Activated T-cell treated with anti-CD3 and anti-CD28 coated beads, Interleukin-2, amount 50 U/mL, for 72 hours (primary cell): ENCODE measurements at places on chromosomes 3 and 15.

- no peaks in the 10 kb centered on the region for H3K36me3 ChIP-seq
- no peaks in the 10 kb centered on the region for H3K4me1 ChIP-seq
- no peak for DNase-seq
- no peak overlapping the region for H3K4me3 ChIP-seq
- H3K27ac ChIP-seq, result no peak overlapping the region
Measured at GRCh38 chr3:113275929-113276750, 64.8 kb downstream of the BOC start.

GRCh38 chr15:91068436-91068835 lies 31.6 kb upstream of the SV2B start:
- no peaks in the 10 kb centered on the region for H3K4me1 ChIP-seq
- peaks cover 15% of the 10 kb centered on the region for H3K27me3 ChIP-seq
- peaks cover 3% of the 10 kb centered on the region for H3K36me3 ChIP-seq
- H3K4me3 ChIP-seq, result no peak overlapping the region

- peaks cover 53% of the 10 kb centered on the region for H3K4me1 ChIP-seq
- peak overlapping the region; percentile 52 for H3K27ac ChIP-seq
- peaks cover 16% of the 10 kb centered on the region for H3K36me3 ChIP-seq
- H3K27me3 ChIP-seq, result no peaks in the 10 kb centered on the region
- no peak for DNase-seq
- peak overlapping the region; percentile 94 for H3K4me3 ChIP-seq
Measured at GRCh38 chr15:68278595-68279405, 1.3 kb downstream of the FEM1B start.

DNA sequence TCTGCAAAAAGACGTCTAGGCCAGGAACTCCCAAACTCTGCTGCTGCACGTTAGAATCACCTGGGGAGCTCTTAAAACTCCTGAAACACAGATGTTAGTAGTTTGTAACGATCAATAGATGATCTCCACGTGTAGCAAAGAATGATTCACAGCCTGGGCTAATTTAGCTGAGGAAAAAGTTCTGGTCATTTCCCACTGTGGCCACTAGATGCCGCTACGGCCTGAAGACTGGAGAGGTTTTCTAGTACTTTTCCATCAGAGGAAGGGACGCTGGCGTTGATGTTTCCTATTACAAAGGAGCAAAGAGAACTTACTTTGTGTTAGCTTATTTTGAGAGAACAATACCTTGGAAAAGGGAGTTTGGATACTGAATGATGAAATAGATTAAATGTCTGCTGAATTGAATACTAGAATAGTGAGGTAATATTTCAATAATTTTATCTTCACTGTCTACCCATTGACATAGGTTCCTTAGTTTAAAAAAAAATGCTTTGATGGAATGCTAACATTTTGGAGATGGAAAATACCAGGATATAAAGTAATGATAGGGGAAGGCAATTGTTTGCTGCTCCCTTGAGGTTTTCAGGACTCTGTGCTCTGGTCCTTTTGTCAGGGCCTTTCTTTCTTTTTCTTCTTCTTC lies 159.1 kb downstream of the P3H2 start:
- peaks cover 18% of the 10 kb centered on the region for H3K27me3 ChIP-seq
- no peak overlapping the region for H3K27ac ChIP-seq
- no peaks in the 10 kb centered on the region for H3K36me3 ChIP-seq
- DNase-seq, result peak; percentile 76

DNA sequence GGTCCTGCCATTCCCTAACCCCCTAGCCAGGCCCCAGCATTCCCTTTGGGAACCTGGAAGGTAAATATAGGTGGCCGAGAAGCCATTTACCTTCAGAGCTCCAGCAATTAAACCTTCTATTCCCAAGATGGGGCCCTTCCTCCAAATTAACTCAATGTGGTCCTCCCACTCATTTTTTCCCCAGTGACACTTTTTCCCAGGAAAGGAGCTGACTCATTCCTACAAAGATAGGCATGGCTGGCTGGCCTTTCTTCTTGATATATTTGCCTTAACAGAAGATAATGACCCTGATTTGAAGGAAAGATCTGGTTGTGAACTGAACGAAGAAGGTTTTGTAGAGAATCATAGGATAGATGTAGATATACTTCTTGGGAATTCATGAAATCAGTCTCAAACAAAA lies 279.0 kb upstream of the VEPH1 start:
- no peaks in the 10 kb centered on the region for H3K36me3 ChIP-seq
- H3K4me3 ChIP-seq, result no peak overlapping the region
- H3K27ac ChIP-seq, result no peak overlapping the region
- H3K4me1 ChIP-seq, result no peaks in the 10 kb centered on the region

GRCh38 chr3:12396471-12396870 lies 87.8 kb upstream of the TSEN2 start:
- H3K36me3 ChIP-seq, result no peaks in the 10 kb centered on the region
- no peak overlapping the region for H3K27ac ChIP-seq
- H3K27me3 ChIP-seq, result peaks cover 35% of the 10 kb centered on the region
- DNase-seq, result no peak

GRCh38 chr3:85342915-85343314 lies 384.1 kb downstream of the CADM2 start:
- H3K27me3 ChIP-seq, result no peaks in the 10 kb centered on the region
- H3K27ac ChIP-seq, result no peak overlapping the region
- DNase-seq, result no peak
- H3K4me3 ChIP-seq, result no peak overlapping the region
- no peaks in the 10 kb centered on the region for H3K4me1 ChIP-seq

DNA sequence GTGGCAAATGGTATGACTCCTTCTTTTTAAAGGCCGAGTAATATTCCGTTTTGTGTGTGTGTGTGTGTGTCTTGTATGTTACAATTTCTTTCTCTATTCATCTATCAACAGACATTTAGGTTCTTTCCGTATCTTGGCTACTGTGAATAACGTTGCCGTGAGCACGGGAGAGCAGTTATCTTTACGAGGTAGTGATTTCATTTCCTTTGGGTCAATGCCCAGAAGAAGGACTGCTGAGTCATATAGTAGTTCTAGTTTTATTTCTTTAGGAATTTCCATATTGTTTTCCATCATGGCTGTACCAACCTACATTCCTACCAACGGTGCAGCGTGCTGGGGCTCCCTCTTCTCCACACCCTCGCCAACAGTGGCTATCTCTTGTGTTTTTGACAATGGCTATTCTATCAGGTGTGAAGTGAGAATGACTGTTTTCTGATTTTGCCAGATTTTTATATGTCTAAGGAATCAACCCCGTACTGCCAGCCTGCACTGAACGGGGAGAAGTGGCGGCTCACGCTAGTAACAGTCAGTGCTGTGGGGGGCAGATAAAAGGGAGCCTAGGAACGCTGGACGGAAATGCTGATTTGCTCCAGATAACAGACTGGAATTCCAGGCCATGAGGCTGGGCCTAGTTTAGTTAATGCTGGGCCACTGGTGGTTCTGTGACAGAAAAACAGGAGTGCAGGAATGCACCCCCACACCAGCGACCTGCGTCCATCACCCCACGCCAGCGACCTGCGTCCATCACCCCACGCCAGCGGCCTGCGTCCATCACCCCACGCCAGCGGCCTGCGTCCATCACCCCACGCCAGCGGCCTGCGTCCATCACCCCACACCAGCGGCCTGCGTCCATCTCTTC lies 168.1 kb downstream of the XXYLT1 start:
- no peak overlapping the region for H3K4me3 ChIP-seq
- H3K4me1 ChIP-seq, result peaks cover 7% of the 10 kb centered on the region
- no peak overlapping the region for H3K27ac ChIP-seq
- DNase-seq, result no peak
- no peaks in the 10 kb centered on the region for H3K27me3 ChIP-seq

GRCh38 chr15:65412556-65412955 lies 10.2 kb downstream of the IGDCC4 start:
- peaks cover 30% of the 10 kb centered on the region for H3K27me3 ChIP-seq
- H3K4me1 ChIP-seq, result no peaks in the 10 kb centered on the region
- H3K4me3 ChIP-seq, result no peak overlapping the region
- DNase-seq, result no peak
- no peak overlapping the region for H3K27ac ChIP-seq
- H3K36me3 ChIP-seq, result no peaks in the 10 kb centered on the region

- H3K27me3 ChIP-seq, result peaks cover 50% of the 10 kb centered on the region
- H3K27ac ChIP-seq, result no peak overlapping the region
- DNase-seq, result no peak
- H3K4me3 ChIP-seq, result no peak overlapping the region
- H3K4me1 ChIP-seq, result no peaks in the 10 kb centered on the region
- no peaks in the 10 kb centered on the region for H3K36me3 ChIP-seq
Measured at GRCh38 chr15:100891307-100892012, 11.8 kb downstream of the ALDH1A3 start.

GRCh38 chr15:66740802-66741201 lies 38.8 kb downstream of the SMAD6 start:
- no peaks in the 10 kb centered on the region for H3K36me3 ChIP-seq
- H3K27ac ChIP-seq, result no peak overlapping the region
- no peak for DNase-seq
- H3K27me3 ChIP-seq, result no peaks in the 10 kb centered on the region
- H3K4me1 ChIP-seq, result no peaks in the 10 kb centered on the region
- H3K4me3 ChIP-seq, result no peak overlapping the region

GRCh38 chr3:8113626-8114025 lies 388.0 kb upstream of the LMCD1 start:
- no peaks in the 10 kb centered on the region for H3K4me1 ChIP-seq
- DNase-seq, result no peak

DNA sequence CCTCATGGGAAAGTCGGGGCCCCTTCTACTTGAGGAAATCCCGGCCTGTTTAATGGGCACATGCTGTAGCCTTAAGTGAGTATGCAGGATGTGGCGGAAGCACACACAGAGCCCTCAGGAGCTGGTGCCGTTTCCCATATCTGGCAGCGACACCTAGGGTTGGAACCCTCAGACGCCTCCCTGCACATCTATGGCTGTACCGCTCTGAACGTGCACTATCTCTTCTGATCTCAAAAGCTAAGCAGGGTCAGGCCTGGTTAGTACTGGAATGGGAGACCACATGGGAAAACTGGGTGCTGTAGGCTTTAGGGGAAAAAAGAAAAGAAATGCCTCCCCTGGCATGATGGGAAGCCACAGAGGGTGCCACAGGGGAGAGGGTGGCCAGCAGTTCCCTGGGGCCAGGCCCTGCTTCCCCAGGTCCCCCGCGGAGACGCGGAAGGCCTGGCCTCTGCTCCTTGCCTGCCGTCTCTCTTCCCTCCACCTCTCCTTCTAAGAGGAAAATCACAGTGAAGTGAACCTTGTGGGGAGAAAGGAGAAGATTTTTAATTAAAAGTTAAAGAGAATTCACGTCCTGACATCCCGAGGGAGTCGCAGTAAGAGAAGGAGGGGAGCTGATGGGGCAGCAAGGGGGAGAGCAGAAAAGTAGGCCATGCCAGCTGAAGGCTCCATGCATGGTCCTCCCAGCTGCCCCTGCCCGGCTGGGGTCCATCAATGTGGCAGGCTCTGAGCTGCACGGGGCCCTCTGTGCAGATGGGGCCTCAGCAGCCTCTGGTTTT lies 60.5 kb upstream of the TMEM115 start:
- no peaks in the 10 kb centered on the region for H3K27me3 ChIP-seq
- no peak overlapping the region for H3K27ac ChIP-seq
- no peak overlapping the region for H3K4me3 ChIP-seq

DNA sequence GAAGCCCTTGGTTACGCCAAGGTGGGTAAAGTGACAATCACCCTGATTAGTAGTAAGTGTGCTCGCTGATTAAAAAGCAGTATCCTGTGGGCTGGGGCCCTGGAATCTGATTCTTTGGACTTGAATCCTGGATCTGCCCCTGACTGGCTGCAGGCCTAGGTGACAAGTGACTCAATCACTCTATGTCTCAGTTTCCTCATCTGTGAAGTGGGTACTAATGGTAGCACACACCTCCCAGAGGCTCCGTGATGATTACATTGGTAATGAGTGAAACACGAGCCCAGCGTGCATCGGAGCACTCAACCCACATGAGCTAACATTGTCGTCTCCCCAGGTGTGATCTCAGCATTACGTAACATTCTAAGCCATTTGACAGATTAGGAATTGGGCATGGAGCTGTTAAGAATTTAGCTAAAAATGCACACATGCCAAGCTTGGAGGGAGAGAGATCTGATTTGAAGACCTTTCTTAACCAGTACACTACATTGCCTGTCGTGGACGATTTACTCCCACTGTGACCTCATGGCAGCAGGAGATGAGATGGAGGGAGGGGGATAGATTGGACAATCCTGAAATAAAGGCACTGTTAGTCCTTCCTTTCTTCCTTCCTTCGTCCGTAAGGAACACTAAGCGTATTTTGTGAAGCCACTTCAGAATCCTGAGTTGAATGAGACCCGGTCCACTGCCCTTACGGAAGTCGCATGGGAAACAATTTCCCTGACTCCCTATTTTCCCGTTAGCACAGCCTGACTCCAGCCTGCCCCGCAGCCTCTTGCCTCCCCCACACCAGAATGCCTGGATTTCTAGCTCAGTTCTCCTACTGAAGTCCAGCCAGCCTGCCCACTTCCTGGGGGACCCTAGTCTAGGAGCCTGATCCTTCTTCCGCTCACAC lies 32.1 kb downstream of the MGLL start:
- peaks cover 24% of the 10 kb centered on the region for H3K27me3 ChIP-seq
- DNase-seq, result no peak
- H3K4me1 ChIP-seq, result peaks cover 6% of the 10 kb centered on the region
- H3K4me3 ChIP-seq, result no peak overlapping the region

GRCh38 chr15:60757831-60758570 lies 279.1 kb upstream of the ICE2 start:
- peaks cover 2% of the 10 kb centered on the region for H3K36me3 ChIP-seq
- peaks cover 17% of the 10 kb centered on the region for H3K27me3 ChIP-seq
- no peak overlapping the region for H3K4me3 ChIP-seq
- H3K27ac ChIP-seq, result no peak overlapping the region
- peaks cover 26% of the 10 kb centered on the region for H3K4me1 ChIP-seq

- H3K36me3 ChIP-seq, result peaks cover 16% of the 10 kb centered on the region
- peaks cover 44% of the 10 kb centered on the region for H3K4me1 ChIP-seq
- H3K4me3 ChIP-seq, result no peak overlapping the region
Measured at GRCh38 chr3:136270179-136270578, 20.0 kb downstream of the PCCB start.

- peaks cover 11% of the 10 kb centered on the region for H3K4me1 ChIP-seq
- H3K27me3 ChIP-seq, result peaks cover 5% of the 10 kb centered on the region
- no peak for DNase-seq
- H3K4me3 ChIP-seq, result no peak overlapping the region
- no peak overlapping the region for H3K27ac ChIP-seq
Measured at GRCh38 chr15:97998307-97999071, 38.0 kb downstream of the ARRDC4 start.

- peaks cover 39% of the 10 kb centered on the region for H3K27me3 ChIP-seq
- peaks cover 14% of the 10 kb centered on the region for H3K4me1 ChIP-seq
- no peaks in the 10 kb centered on the region for H3K36me3 ChIP-seq
- H3K27ac ChIP-seq, result no peak overlapping the region
Measured at GRCh38 chr15:100759698-100760356, 119.8 kb upstream of the ALDH1A3 start.

DNA sequence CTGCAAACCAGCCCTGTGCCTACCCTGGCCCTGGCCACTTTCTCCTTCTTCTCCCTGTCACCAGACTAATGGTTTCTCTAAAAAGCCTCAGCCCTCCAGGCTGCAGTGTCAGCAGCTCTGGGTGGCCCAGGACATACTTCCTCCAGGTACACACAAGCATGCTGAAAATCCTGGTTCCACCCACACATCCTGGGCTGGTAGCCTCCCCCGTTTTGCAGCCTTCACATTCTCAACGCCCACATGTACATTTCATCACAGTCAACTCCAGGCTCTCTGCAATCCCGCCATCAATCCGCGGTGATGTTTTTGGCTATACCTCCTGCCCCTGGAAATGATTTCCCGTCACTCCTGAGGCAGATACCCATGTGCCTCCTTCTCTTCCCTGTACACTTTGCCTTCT lies 59.4 kb downstream of the MAGEF1 start:
- no peaks in the 10 kb centered on the region for H3K36me3 ChIP-seq
- DNase-seq, result no peak
- peaks cover 22% of the 10 kb centered on the region for H3K4me1 ChIP-seq
- no peak overlapping the region for H3K4me3 ChIP-seq
- no peak overlapping the region for H3K27ac ChIP-seq

GRCh38 chr3:166283840-166284239 lies 446.6 kb upstream of the BCHE start:
- H3K27me3 ChIP-seq, result no peaks in the 10 kb centered on the region
- no peak overlapping the region for H3K4me3 ChIP-seq
- H3K27ac ChIP-seq, result no peak overlapping the region
